NCI-H1694 treated with DMSO at 0.1 percent for 48 hours (cell line): ENCODE measurements at places on chromosomes 6 and 20.
A peak's percentile ranks its signal among the peaks of the same experiment; 100 is the strongest.

DNA sequence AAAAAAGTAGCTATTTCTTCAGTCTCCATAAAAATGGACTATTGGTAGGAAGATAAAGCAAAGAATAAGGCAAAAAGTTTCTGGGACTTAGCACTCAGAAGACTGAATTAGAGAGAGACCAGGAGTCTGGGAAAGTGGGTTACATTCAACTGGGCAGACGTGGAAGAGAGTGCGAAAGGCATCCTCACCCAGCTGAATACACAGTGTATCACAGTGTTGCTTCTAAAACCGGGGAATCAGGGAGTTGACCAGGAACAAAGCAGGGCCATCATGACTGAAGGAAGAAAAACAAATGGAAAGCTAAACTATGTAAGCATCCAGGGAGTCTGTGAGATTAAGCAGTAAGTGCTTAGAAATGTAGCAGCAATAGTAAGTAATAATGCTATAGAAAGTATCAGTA lies 452.9 kb upstream of the MAN1A1 start:
- DNase-seq = no peak

DNA sequence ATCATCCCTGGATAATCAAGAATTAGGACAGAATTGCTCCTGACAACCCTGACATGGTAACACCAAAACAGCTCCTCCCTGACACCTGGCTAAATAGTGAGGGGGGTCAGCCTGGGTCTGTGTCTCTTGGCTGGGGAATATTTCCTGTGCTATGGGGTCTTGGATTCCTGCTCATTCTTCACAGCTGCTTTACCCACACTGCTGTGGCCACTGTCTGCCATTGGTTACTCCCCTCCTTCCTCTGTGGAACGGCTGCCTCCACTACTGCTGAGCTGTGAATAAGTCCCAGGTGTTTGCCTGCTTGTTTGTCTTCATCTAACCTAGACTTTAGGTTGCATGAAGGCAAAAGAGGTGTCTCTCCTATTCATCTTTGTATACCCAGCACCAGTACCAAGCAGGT lies 33.9 kb upstream of the TXLNB start:
- no peak for DNase-seq

GRCh38 chr6:35096129-35096862 lies 44.8 kb downstream of the TCP11 start:
- DNase-seq = peak; percentile 36

DNA sequence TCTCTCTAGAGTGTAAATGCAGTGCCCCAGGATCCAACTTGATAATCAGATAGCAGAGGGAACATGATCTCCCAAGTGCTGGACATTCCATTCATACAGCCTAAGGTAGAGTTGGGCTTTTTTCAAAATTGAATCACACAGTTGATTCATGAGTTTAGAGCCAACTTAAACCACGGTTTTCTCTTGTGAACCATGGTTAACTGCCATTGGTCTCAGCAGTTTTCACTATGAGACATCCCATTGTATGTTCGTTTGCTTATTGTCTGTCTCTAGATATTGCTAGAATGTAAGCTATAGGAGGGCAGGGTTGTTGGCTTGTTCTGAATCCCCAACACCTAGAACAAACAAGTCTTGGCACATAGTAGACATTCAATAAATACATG lies 37.2 kb upstream of the TAF8 start:
- no peak for DNase-seq

- no peak for DNase-seq
Observed at GRCh38 chr6:11535801-11536230, 1.7 kb upstream of the TMEM170B start.

DNA sequence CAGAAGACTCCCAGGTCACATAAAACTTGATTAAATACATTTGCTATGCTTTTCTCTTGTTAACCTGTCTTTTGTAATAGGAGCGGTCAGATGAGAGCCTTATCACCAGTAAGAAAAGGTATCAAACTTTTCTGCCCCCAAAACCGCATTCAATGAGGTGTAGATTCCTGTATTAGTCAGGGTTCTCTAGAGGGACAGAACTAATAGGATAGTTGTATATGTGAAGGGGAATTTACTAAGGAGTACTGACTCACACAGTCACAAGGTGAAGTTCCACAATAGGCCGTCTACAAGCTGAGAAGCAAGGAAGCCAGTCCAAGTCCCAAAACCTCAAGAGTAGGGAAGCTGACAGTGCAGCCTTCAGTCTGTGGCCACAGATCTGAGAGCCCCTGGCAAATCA lies 32.7 kb downstream of the PTPRK start:
- no peak for DNase-seq

- DNase-seq = no peak
Observed at GRCh38 chr20:35461620-35462019, 6.2 kb downstream of the CEP250 start.

GRCh38 chr6:36539814-36540568 lies 7.3 kb downstream of the STK38 start:
- no peak for DNase-seq

- DNase-seq = peak; percentile 10
Observed at GRCh38 chr6:112560651-112561050, 213.5 kb downstream of the RFPL4B start.

DNA sequence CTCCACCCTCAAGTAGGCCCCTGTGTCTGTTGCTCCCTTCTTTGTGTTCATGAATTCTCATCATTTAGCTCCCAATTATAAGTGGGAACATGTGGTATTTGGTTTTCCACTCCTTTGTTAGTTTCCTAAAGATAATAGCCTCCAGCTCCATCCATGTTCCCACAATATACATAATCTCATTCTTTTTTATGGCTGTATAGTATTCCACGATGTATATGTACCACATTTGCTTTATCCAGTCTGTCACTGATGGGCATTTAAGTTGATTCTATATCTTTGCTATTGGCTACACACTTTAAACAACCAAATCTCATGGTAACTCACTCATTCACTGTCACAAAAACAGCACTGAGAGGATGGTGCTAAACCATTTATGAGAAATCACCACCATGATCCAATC lies 35.5 kb upstream of the VGLL2 start:
- DNase-seq = no peak
